ENCODE measurements at places on chromosomes 5 and 9. TPM values are rescaled to one million over a fixed set of nuclear protein-coding genes. Genes with fewer than 3 reads are reported as not detected.

TMEM267 gene
- 12.1 TPM for total RNA-seq

ENTPD2 gene
- total RNA-seq, result 24.3 TPM

HSDL2 gene
- total RNA-seq, result 32.1 TPM

CA9 gene
- total RNA-seq, result not detected

SPACA9 gene
- 9.3 TPM for total RNA-seq

PIP5K1B gene
- total RNA-seq, result 2.0 TPM

GOLGA1 gene
- total RNA-seq, result 31.9 TPM

MARCOL gene
- total RNA-seq, result not detected

HK3 gene
- total RNA-seq, result 21.1 TPM

PCDHA10 gene
- total RNA-seq, result 2.9 TPM

NFIB gene
- total RNA-seq, result 137 TPM

LCN9 gene
- not detected for total RNA-seq

PCDHGC5 gene
- total RNA-seq, result 3.8 TPM

PLEKHG4B gene
- total RNA-seq, result 1.1 TPM

SGCD gene
- 32.9 TPM for total RNA-seq

CD72 gene
- 5.5 TPM for total RNA-seq

ZDHHC11B gene
- total RNA-seq, result 1.9 TPM

PLCXD3 gene
- 4.2 TPM for total RNA-seq

DNAH5 gene
- 0.58 TPM for total RNA-seq

SLC25A2 gene
- 1.4 TPM for total RNA-seq

MAST4 gene
- total RNA-seq, result 47.9 TPM

RMRP gene
- 12,220 TPM for total RNA-seq

RPL35 gene
- 855 TPM for total RNA-seq

ARSK gene
- total RNA-seq, result 6.9 TPM

GTF3C5 gene
- total RNA-seq, result 45.2 TPM

TTC1 gene
- total RNA-seq, result 47.2 TPM

All from sciatic nerve (tissue), 2 donors.